Mammary epithelial cell (primary cell): ENCODE measurements at places on chromosomes 7 and 10. TPM values are rescaled to one million over a fixed set of nuclear protein-coding genes. Genes with fewer than 3 reads are reported as not detected.
A peak's percentile ranks its signal among the peaks of the same experiment; 100 is the strongest.

Gene VSTM4
- total RNA-seq, result under 0.01 TPM

Gene AKR1C4
- total RNA-seq, result not detected in 2 replicates

Gene SNCG
- 54.0 TPM for total RNA-seq

GRCh38 chr7:97346349-97346748, 228.9 kb downstream of the SDHAF3 start:
- no peak for DNase-seq

DNA sequence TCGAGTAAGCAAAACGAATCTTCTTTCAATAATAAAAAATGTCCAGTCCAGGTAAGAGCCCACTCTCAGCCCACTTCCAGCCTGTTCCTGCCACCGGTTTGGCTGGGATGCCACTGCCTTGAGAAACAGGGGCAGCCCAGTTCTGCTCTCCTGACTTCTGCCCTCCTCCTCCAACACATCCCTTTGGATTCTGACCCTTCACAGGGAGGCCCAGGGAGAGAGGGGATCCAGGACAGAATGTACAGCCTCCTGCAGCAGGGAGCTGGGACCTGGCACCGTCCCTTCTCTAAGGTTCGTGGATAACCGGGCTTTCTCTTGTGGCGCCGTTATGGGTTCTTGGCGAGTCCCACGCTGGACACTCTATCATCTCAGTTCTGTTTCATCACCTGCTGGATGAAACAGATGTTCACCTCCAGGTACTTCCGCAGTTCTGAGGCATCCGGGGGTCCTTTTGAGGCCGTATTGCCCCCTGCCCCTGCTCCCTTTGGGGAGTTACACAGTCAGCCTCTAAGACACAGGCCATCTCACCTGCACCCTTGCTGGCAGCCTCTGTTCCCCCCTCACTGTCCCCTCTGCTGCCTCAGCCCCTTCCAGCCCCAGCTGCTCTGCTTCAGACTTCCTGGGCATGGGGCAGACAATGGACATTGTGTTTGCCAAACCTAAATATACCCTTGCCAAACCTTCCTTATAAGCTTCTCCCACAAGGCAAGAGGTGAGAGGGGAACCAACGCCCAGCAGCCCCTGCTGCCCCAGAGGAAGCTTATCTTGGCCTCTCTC, 203.8 kb upstream of the ZMIZ1 start:
- DNase-seq, result no peak

DNA sequence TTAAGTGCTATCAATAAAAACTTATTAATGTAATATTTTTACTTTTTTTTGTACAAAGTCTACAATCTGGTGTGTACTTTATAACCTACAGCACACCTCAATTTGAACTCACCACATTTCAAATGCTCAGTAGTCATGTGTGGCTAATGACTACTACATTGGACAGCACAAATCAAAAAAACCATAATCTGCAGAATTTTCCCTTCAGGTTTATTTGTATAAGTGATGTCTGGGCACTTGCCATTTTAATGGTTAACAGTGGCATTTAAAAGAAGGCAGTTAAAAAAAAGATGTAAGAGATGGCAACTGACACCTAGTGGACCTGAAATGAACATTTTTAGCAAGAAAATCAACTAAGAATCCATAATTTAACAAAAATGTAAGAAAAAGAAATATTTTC, 124.6 kb upstream of the NRBF2 start:
- DNase-seq, result no peak

DNA sequence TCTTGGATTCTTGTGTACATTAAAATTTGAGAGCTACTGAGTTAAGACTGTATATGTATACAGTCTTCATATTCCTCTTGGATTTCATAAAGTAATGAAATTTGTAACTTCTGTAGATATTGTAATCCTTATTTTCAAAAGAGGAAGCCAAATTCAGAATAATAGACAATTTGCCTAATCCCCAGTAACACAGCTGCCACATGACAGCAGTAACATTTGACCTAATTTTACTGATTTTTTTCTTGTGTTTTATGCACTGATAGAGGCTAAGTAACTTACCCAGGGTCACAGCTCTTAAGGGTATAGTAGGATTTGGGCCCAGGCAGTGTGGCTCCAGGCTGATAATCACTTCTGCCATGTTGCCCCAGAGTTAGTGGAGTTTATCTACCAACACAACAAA, 40.4 kb upstream of the IL6 start:
- DNase-seq, result no peak

- no peak for DNase-seq
Measured at GRCh38 chr10:26491276-26491675, 53.1 kb downstream of the APBB1IP start.

GRCh38 chr10:4285121-4285520, 500.1 kb upstream of the KLF6 start:
- DNase-seq, result no peak

Gene GRID2IP
- total RNA-seq, result not detected

DNA sequence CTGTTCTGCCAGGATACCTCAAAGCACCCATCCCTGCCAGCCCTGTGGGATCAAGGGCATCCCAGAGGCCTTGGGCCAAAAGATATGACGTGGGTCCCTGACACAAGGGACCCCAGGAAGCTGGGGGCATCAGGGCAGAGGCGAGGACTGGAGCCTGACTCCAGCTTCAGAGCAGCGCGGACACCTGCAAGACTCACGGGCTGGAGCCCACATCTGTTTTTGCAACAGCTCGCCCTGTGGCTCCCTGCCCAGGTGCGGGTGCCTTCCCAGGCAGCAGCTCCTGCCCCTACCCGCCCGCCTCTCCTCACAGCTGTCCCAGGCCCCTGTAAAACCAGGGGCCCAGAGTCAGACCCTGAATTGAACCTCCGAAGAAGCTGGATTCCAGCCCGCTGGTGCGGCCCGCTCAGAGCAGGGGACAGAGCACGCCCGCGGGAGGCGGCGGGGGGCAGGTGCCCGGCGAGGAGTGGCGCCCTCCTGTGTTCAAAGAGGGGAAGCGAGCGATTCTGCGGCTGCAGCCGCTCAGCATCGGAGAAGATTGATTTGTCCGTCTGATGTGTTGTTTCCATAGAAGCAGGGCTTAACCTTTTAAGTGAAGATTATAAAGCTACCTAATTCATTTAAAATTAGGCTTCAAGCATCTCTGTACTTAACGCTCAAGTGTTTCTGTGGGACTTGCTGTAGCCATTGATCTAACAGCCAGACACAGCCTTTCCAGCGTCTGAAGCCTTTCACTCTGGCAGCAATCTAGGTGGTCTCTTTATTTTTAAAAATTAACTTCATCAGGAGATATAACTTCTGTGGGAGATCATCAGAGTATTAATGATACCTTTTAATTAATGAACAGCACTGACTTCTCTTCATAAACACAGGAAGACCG, 88.4 kb downstream of the BEND7 start:
- peak; percentile 43 for DNase-seq

Gene RAPGEF5
- 7.1 and 8.5 TPM in 2 replicates for total RNA-seq

Gene ANKRD22
- total RNA-seq, result 0.86 and 0.87 TPM in 2 replicates

DNA sequence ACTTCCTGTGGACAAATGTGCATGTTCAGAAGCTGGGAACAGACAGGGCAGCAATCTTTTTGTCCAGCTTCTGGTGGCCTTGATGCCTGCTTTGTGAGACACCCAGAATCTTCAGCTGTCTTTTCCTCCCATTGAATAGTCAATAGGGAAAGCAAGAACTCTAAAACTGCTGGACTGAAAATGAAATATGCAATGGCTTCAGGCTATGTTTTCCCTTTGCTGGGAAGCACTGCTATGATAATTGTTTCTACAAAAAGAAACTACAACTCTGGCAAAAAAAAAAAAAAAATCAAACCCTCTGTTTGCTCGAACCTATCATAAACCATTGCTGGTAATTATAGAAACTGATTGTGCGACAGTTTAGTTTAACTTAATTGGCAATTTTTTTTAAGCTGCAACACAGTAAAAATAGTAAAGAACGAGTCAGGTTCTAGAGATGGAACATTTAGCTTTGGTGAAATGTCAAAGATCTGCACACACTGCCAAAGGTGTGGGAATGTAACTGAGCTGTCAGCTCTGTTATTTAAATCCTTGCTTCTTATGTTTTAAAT, 79.1 kb upstream of the NEUROD6 start:
- no peak for DNase-seq

DNA sequence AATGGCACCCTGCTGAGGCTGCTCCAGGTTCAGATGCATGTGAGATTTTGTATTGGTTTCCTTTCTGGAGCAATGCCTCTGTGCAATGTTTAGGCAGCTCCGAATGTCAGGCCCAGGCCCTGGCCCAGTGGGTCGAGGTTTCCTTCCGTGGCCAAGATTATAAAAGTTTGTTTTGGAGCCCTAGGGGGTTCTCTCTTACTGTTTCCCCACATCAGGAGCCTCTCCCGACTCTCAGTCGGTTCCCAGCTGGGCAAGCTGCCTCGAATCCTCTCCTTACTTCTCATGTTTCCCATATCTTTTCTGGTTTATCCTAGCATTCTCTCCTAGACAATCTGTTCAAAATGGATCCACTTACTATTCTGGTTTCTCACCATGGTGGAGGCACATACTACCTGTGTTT, 11.0 kb downstream of the TMEM140 start:
- DNase-seq, result no peak

Gene GNAT3
- not detected in 2 replicates for total RNA-seq

Gene PODXL
- total RNA-seq, result 0.50 TPM

Gene PIK3CG
- total RNA-seq, result not detected

Gene PDZD7
- 0.56 and 0.59 TPM in 2 replicates for total RNA-seq

- DNase-seq, result peak; percentile 8
Measured at GRCh38 chr10:108112218-108112617, 947.7 kb upstream of the SORCS1 start.

DNA sequence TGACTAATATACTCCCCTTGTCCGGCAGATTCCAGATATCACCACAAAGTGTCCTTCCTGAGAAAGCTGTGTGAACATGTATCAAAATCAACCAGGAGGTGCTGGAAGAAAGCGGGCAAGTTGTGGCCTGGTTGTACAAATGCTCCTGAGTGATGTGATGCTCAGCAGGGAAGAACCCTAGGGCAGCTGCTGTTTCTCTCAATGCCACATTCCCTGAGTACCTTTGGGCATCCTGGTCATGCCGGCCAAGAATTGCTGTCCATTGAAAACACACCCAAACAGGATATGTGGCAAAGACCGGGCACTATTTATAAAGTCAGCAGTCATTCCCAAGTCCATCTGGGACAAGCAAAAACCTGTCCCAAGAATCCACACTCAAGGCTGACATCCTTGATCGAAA, 7.8 kb upstream of the ADCY1 start:
- DNase-seq, result peak; percentile 29

Gene C10orf53
- not detected for total RNA-seq

GRCh38 chr10:7306147-7306546, 104.7 kb downstream of the SFMBT2 start:
- no peak for DNase-seq

GRCh38 chr10:18687195-18687594, 28.0 kb downstream of the ARL5B start:
- no peak for DNase-seq

Gene PLAC9
- total RNA-seq, result 0.68 TPM in 1 of 2 replicates, not detected in the other

DNA sequence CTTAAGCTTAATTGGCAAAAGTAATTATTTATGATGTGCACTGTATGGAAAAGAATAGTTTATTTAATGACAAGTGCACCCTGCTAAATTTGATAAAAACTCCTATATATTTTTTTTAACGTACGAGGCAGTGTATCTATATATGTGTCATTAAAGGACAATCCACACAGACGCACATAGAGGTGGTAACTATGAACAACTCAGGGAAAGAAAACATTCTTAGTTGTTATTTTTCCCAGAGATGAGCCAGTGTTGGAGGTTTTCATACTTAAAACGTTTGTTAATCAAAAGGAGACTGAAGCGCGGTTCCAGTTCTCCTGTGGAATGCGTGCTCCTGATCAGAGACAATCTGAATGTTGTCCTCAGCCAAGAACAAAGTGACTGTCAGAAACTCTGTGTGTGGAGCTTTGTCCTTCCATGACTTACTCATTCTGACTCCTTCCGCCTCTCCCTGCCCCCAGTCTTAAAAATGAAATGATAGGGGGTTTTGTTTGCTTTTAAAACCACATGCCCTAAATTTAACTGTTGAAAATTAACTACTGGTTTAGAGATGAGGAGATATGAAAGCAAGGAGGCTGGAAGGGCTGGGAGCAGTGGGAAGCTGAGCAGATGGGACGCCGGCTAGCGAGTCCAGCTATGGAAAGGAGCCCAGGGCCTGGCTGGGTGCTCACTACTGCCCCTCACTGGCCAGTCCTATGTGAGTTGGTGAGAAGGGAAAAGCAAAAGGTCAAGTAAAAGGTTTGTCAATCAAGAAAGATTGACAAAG, 99.6 kb downstream of the SVIL start:
- peak; percentile 83 for DNase-seq

DNA sequence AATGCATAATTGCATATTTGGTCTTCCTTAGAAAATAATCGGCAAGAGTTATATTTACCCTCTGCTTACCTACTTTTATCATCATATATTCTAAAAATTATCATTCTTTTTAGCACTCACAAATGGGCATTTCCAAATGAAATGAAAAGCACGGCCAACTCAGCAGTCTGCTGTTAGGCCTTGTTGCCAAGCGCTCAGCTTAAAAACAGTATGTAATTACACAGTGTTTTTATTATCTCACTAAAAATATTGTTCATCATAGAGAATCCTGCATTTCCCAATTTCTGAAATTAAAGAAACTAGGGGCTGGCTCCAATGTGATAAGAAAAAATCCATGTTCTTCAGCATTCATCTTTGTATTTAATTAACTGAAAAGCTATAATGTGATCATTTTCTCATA, 391.7 kb upstream of the ADARB2 start:
- DNase-seq, result no peak

- DNase-seq, result no peak
Measured at GRCh38 chr7:50651271-50651989, 86.2 kb upstream of the DDC start.

DNA sequence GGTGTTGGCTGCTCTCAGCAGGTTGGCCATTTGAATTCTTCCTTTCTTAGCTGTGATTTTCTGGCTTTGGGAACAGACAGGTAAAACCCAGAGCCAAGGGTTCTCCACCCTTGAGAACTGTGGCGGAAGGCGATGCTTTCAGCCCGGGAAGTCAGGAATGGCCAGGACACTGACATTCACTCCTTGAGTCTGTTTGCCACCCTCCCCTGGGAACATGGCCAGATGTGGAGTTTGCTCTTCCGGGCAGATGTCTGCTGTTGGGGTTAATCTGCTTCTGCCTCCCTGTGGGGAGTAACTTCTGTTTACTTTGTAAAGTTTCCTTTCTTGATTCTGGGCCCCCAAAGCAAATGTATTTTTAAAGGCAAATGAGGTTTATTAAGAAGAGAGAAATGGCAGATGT, 17.7 kb downstream of the GATA3 start:
- DNase-seq, result no peak

- no peak for DNase-seq
Measured at GRCh38 chr10:3699916-3700315, 85.1 kb downstream of the KLF6 start.

GRCh38 chr7:41053820-41054219, 649.1 kb downstream of the INHBA start:
- no peak for DNase-seq

- DNase-seq, result peak; percentile 77
Measured at GRCh38 chr7:102273749-102274712, 12.6 kb upstream of the SH2B2 start.
